ENCODE measurements at places on chromosomes 13 and 19. TPM values are rescaled to one million over a fixed set of nuclear protein-coding genes. Genes with fewer than 3 reads are reported as not detected.

- peak; percentile 89 for DNase-seq
These were observed 33.2 kb upstream of the KATNAL1 start for GRCh38 chr13:30340331-30341250.

DNA sequence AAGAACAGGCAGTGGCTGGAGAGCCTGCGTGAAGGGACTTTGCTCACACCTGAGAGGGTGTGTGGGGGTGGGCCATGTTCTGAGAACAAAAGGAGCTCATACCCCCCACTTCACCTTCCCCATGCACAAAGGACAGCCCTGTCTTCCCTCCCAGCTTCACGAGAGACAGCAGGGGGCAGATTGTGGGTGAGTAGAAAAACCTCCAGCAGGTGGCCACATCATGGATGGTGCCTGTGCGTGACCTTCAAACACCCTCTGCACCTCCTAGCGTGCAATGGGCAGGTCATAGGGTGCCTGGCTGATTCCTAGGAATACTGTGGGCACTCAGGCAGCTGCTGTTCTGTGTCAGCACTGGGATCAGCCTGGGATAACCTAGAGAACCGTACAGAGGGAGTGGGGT lies 36.3 kb upstream of the PSG9 start:
- DNase-seq, result no peak

GRCh38 chr19:11856596-11857250 lies 8.2 kb downstream of the ZNF439 start:
- DNase-seq, result no peak

- DNase-seq, result no peak
These were observed 9.1 kb upstream of the SLC35E1 start for GRCh38 chr19:16581145-16581970.

DNA sequence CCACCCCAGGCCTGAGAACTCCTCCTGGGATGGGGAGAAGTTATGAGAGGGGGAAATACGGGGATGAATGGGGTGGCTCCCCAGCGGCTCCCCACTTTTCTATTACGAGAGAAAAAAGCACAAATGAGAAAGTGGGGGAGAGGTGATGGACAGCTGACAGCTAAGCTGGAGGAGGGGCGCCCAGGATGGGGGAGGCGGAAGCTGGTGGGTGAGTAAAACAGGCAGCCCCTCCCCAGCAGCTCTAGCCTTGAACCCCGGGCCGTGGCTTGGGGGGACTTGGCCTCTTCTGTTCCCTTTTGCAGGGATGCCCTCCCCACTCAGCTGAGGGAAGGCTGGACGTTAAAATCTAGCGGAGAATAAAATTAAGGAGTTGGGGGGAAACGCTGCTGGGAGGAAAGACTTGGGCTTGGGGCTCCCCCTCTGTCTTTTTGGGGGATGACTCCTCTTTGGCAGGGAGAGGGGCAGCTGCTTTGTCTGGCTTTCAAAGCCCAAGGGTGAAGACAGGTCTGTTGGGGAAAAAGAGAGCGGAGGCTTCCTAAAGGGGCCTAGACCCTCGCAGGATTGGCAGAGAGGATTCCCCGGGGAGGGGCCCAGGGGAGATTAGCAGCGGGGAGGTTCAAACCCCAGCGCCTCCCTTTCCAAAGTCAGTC lies 1.4 kb upstream of the SAMD1 start:
- DNase-seq, result no peak

- no peak for DNase-seq
These were observed 70.2 kb downstream of the SOX1 start for GRCh38 chr13:112137144-112137543.

Gene BORCS8
- 14.7 TPM for total RNA-seq

DNA sequence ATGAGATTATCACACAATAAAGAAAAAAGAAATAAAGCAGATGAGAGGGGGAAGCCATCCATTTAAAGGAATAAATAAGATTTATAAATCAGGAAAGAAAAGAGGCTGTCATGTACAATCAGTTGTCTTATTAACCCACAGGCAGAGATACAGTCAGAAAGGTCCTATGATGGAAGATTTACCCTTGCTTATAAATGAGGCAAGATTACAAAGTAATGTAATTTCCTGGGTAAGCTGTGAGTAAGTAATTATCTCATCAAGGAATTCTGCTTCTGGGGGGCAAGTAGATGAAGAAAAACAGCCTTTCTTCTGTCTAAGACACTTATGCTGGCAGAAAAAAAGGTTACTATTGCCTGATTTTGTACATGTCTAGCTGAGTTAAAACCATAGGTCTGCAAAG lies 146.4 kb downstream of the FGF14 start:
- DNase-seq, result no peak

DNA sequence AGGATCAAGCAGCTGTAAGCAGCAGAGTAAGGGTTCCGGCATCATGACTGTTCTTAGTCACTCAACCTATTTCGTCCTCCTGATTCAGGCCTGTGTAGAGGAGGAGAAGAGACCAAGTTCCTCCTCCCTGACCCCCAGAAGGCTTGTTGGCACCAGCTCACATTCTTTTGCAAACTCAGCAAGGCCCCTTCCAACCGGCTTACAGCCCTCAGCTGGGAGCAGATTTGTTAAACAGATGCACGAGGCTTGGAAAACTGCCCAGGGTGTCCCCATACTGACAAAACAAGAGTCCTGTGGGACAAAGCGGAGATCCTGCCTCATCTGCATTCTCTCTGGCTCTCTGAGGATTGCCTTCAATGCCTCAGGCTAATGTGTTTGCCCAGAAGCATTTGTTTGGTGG lies 113.2 kb upstream of the SOX21 start:
- no peak for DNase-seq

- DNase-seq, result peak; percentile 9
These were observed 1140.4 kb downstream of the EFNB2 start for GRCh38 chr13:105395041-105395440.

DNA sequence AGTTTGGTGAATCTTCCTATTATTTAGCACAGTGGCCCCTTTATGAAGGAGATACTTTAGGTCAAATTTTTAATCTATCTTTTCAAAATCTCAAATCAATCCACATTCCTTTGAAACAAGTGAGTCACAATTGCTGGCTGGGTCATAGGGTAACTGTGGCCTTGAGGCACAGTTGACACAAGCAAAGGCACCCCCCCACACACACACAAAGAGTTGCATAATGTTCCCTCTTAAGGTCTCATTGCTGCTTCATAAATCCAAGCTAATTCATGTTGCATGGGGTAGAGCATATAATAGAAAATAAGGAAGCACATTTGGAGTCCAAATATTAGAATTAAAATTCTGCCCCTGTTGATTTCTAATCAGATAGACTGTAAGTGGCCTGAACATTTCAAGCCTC lies 171.5 kb downstream of the DLEU7 start:
- DNase-seq, result no peak

Gene SAFB
- total RNA-seq, result 18.5 TPM

Gene CYP2A7
- total RNA-seq, result not detected

GRCh38 chr19:51337141-51337860 lies 4.6 kb downstream of the VSIG10L start:
- no peak for DNase-seq

Gene IRGC
- not detected for total RNA-seq

DNA sequence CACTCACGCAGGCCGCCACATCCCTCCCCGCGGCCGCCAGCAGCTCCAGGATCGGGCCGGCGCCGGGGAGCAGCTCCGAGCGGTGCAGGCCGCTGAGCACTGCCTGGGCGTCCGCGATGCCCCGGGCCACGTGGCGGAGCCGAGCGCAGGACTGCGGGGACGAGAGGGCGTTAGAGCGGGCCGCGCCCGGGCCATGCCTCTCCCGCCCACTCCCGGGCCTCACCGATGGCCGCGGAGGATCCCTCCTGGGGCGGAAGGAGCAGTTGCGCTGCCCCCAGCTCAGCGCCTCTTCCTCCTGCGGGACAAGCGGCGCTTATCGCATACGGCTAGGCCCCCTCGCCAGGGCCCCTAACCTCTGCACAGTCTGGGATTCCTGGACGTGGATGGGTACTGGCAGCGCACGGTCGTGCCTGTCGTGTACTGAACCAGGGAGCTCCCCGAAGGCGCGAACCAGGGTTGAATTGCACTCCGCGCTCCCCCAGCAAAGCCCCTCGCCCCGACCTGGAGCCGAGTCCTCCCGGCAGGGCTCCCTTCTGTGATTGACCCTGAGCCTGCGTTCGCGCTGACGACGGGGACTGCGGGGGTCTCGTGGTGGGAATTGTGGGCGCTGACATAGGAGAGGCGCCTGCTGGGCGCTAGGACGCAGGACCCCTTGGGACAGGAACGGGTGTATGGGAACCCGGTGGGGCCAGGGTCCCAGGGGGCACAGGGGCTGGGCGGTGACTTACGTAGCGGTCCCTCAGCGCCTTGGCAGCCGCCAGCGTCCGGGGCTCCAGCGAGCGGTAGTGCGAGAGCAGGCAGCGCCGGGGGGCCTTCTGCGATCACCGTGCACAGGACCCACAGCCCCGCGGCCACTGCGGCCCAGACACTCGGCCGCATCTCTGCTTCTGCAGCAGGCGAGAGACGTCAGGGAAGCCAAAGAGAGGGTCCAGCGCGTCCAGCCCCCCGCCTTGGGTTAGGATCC lies 673 bp downstream of the IFNL4 start:
- no peak for DNase-seq

Gene RUBCNL
- not detected for total RNA-seq

- DNase-seq, result no peak
These were observed 2.9 kb downstream of the GPR18 start for GRCh38 chr13:99255271-99255670.

Gene SLC1A6
- total RNA-seq, result not detected

Gene IGFLR1
- 0.72 TPM for total RNA-seq

DNA sequence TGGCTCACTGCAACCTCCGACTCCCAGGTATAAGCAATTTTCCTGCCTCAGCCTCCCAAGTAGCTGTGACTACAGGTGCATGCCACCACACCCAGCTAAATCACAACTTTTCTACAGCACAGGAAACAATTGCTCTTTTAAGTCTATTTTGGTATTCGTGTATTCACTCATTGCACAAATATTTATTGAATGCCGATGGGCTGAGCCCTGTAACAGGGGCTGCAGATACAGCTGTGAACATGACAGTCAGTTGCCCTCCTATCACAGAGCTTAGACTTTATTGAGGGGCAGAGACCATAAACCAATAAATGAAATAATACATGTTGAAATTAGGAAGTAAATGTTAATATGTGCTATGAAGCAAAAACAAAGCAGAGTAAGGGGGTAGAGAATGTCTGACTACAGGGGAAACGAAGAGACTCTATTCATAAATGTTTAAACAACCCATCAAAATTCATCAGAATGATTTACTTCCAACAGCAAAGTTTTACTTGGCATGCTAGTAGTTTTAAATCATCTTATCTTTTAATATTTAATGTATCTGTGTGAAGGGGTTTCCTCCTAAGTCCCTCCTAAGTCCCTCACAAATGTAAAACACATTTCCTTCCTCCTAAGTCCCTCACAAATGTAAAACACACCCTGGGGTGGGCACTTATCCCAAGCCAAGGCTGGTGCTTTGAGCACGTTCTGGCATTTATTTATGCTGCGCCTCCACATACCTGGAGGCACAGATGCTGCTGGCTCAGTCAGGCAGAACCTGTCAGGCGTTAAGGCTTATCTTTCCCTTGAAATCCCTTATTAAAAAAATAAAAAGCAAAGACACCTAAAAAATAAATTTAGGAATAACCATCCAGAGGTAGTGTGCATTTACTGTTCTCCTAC lies 140.8 kb downstream of the MIPEP start:
- DNase-seq, result peak; percentile 51

Gene ZNF556
- total RNA-seq, result not detected

Gene SLC25A23
- total RNA-seq, result 7.8 TPM

DNA sequence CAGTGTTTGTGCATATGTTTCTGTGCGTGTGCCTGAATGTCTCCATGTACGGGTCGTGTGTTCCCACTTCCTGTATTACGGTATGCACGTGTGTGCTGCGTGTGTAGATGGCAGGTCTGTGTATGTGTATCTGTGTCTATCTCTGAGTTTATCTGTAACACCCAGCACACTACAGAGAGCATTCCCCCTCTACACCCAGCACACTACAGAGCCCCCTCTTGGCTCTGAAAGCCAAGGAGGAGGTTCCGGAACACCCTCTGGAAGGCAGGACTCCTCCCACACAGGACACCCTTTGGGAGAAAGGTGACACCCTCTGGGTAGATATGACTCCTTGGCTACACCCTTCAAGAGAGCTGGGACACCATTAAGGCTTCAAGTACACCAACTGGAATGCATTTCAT lies 2.1 kb upstream of the ERFL start:
- DNase-seq, result no peak

DNA sequence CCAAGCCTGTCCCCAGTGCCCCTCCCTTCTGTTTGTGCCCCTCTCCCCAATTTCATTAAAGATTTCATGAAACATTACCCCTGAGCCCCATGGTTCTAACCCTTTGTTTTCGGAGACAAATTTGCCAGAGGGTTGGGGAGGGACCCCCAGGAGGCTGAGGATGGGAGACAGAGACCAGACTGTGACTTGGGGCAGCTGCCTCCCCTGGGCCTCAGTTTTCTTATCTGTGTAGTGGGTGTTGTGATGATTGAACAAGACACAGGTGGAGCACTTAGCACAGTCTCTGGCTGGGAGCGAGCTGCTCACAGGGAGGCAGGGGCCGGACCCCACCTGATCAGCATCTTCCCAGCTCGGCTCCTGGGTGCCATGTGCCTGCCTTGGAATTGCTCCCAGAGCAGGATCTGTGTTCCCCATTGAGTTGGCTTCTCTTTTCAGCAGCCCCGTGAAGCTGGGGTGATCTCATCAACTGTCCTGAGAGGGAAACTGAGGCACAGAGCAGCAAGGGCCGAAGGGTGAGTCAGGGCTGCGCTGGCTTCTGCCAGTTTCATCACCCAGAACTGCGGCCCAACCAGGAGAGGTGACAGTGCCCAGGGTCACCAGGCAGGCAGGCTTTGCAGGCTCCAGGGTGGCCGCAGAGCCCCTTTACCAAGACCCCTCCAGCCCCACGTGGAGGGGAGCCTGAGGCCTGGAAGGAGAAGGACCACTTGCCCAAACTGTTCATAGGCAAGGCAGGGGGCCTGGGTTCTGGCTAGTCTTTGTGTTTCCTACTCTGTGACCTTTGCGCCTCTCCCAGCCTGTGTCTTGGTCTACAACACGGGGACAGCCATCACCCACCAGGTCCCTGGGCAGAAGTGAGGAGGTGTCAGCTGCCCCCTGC lies 6.9 kb downstream of the IRF3 start:
- no peak for DNase-seq

DNA sequence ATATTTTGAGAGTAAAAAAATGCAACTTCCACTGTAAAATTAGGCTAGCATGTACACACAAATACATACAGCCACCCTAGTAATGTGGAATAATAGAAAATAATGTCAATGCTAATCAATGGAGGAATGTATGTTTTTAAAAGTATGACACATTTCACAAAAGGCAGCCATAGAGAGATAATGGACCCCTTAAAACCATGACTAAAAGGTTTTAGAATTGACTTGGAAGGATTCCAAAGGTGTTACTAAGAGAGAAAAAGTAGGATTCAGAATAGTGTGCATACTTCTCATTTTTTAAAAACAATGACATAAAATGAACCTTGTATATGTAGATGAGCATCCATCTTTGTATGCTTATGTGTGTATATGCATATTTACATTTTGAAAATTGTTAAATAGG lies 597.9 kb upstream of the PCDH9 start:
- DNase-seq, result no peak

- DNase-seq, result no peak
These were observed 53.0 kb upstream of the SERP2 start for GRCh38 chr13:44320611-44321010.

Gene ZNF433
- 6.4 TPM for total RNA-seq

Gene LMTK3
- total RNA-seq, result 0.18 TPM

GRCh38 chr13:79939689-79940088 lies 401.2 kb downstream of the SPRY2 start:
- DNase-seq, result no peak

GRCh38 chr19:4583961-4584669 lies 24.6 kb upstream of the SEMA6B start:
- no peak for DNase-seq

GRCh38 chr19:8616861-8617260 lies 6.3 kb upstream of the ADAMTS10 start:
- no peak for DNase-seq

GRCh38 chr19:4018775-4019504 lies 11.4 kb downstream of the PIAS4 start:
- no peak for DNase-seq

Gene FIZ1
- total RNA-seq, result 0.83 TPM
